ENCODE measurements at places on chromosomes 7 and 10.

DNA sequence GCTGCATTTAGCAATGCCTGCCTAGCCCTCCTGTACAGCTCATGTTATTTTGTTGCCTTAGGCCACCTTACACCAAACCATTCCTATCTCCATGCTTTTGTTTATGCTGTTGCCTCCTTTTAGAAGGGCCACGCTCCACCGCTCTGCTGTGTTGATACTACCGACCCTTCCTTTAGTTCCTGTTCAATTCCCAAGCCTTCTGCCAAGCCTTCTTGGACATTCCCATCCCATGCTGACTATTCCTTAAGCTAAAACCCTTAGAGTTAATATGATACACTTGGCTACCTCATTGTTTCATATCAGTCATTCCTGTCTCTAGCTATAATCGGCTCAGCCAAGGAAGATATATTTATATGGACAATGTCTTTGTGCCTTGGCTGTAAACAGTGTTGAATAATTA is 705.5 kb downstream of the LRMDA start:
- no peak for DNase-seq

DNA sequence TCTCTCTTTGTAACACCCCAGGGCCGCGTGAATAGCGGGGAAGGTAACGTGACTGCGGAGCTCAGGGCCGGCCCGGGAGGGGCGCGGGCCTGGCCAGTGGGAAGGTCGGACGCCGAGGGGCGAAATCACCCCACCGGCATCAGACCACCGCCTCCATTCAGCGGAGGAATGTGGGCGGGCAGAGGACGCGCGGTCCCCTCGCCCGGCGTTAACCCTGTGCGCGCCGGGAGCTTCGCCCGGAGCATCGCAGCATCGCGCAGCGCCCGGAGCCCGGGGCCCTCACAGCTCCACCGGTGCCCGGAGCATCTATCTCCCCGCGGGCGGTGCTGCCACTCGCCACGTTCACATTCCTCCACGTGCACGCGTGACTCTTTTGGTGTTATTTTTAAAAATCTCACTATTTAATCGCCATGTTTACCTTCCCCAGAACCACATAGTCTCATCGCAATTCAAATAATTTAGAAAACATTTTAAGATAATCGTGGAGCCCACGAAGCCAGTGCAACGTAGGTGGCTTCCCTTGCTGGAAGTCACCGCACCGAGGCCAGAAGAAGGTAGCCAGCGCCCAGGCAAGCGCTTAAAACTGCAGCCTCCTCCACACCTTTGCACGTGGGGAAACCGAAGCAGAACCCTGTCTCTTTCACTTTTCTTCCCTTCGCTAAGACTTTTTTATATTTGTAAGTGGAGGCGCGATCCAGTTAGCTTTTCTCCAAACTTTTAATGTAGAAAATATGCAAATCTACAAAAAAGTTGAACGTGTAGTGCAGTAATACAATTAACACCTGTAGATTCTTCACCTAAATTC is 21.8 kb downstream of the FGFBP3 start:
- DNase-seq: no peak

GRCh38 chr10:4835494-4835918 is 9.5 kb downstream of the AKR1E2 start:
- no peak for DNase-seq

GRCh38 chr10:121378251-121378801 is 219.9 kb downstream of the FGFR2 start:
- no peak for DNase-seq

DNA sequence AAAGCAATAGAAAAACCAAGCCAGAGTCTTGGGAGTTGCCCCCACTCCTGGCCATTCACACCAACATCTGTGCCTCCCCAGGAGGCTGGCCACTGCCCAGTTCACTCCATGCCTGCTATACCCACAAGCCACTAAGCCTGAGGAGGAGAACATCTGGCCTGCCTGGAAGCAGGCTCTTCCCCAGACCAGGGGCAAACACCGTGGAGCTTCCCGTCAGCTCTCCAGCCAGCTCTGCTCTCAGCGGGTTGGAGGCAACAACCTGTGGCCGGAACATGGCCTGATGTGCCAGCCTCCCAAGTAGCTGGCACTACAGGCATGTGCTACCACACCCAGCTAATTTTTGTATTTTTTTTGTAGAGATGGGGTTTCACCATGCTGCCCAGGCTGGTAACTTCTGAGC is 9.1 kb upstream of the PTPRN2 start:
- DNase-seq: no peak

- DNase-seq: no peak
These were observed 91.7 kb downstream of the SLC39A12 start for GRCh38 chr10:18043148-18044006.

DNA sequence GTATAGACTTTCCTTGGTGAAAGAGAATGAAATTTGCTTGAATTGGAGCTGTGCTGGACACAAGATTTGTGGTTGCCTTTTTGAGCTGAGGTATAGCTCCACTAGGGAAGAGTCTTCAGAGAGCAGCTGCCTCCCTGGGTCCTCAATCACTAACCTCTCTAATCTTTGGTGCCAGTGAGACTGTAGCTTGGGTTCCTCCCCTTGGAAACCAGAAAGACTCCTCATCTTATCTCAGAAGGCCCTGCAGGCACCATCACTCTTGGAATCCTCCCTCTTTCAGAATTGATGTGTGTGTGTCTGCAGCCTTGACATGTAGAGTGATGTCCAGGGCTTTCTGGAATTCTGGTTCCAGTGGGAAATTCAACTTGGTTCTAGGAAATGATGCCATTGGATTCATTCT is 426.5 kb downstream of the RPS24 start:
- no peak for DNase-seq

- no peak for DNase-seq
These were observed 401.1 kb upstream of the PODXL start for GRCh38 chr7:131957338-131958020.

GRCh38 chr10:77011874-77012811 is 625.5 kb downstream of the KCNMA1 start:
- no peak for DNase-seq

- no peak for DNase-seq
These were observed 590.0 kb downstream of the LRMDA start for GRCh38 chr10:76021398-76021797.
